ENCODE measurements at places on chromosomes 11 and 22. TPM values are rescaled to one million over a fixed set of nuclear protein-coding genes. Genes with fewer than 3 reads are reported as not detected.

DNA sequence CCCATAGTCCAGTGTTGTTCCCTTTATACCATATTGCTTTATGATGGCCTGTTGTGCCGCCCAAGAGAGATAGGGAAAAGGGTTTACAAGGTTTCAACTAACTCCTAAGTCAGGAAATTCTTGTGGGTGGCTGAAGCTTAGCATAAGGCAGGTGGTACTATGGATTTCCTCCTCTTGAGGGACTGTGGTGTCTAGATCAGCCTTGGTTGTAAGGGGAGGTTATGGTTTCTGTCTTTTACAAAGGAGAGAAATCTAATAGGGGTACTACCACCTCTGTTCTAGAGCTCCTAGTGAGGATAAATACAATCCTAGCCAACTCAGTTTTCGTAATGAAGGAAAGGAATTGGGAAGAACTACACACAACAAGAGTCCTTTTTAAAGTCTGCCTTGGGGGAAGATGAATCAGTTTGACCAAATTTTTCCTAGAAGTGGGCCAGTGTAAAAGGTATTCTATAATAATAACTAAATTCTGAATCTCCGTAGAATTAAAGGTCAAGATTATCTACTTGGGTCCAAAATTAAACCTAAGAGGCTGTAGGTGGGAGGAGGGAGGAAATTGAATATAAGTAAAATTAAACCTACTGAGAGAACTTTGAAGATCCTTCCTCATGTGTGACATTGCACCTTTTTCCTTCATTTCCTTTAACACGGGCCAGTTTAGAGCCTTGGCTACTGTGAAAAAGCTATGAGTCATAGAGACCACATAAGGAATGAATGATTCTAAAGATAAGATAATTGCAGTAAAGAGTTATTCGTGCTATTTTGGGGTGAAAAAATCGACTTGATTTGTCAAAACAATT lies 17.2 kb downstream of the DLAT start:
- no peak overlapping the region for H3K4me3 ChIP-seq
- peaks cover 74% of the 10 kb centered on the region for H3K36me3 ChIP-seq
- no peaks in the 10 kb centered on the region for H3K27me3 ChIP-seq
- H3K4me1 ChIP-seq = no peaks in the 10 kb centered on the region

DNA sequence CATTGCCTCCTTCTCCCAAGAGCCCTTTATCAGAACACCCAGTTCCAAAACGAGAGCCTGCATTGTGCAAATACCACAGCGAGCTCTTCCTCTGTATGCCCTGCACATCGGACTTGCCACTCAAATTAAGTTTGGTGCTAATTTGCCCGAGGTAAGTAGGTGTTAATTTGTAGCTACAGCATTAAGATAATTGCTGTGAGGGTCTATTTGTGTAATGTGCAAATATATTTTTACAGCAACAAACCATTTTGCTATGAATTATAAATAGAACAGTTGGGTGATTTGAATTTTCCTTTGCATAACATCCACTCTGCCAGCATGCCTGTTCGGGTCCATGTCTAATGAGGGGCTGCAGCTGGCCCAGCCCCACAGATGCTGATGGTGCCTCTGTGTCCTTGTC lies 8.1 kb downstream of the ARHGAP8 start:
- no peaks in the 10 kb centered on the region for H3K36me3 ChIP-seq
- DNase-seq = no peak
- no peaks in the 10 kb centered on the region for H3K27me3 ChIP-seq
- no peak overlapping the region for H3K27ac ChIP-seq

GRCh38 chr22:30291058-30291892 lies 2.0 kb upstream of the CASTOR1 start:
- DNase-seq = peak; percentile 94
- H3K27ac ChIP-seq = peak overlapping the region; percentile 92
- H3K4me1 ChIP-seq = peaks cover 69% of the 10 kb centered on the region

DNA sequence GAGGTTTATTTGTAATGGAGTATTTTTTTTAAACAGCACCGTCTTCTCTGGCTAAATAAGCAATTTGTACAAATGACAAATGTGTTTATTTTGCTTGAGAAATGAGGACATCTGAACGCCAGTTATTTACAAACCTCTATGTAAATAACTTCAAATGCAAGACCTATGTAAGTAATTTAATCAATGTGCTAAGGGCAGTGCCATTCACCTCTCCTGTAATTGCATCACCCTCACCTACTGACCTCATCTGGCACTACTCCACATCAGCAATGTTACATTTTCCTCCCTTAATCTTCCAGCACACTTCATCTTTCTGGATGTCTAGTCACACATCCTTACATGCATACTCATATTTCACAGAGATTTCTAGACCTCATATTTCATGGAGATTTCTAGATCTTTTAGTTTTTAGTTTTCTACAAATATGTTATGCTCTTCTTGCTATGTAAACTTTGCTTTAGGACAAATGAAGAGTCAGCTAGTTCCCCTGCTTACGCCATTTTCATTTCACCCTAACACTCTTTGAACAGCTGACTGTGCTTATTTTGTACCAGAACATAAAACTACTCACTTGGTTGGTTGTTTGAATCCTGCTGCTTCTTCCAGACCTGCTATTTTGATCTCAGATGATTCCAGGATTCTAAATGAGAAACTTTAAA lies 238.6 kb downstream of the GRM5 start:
- H3K4me1 ChIP-seq = no peaks in the 10 kb centered on the region
- DNase-seq = no peak
- H3K27me3 ChIP-seq = no peaks in the 10 kb centered on the region
- no peak overlapping the region for H3K4me3 ChIP-seq
- H3K36me3 ChIP-seq = no peaks in the 10 kb centered on the region

- H3K27ac ChIP-seq = no peak overlapping the region
- DNase-seq = no peak
These were observed 129.7 kb downstream of the LDLRAD3 start for GRCh38 chr11:36073411-36074203.

DNA sequence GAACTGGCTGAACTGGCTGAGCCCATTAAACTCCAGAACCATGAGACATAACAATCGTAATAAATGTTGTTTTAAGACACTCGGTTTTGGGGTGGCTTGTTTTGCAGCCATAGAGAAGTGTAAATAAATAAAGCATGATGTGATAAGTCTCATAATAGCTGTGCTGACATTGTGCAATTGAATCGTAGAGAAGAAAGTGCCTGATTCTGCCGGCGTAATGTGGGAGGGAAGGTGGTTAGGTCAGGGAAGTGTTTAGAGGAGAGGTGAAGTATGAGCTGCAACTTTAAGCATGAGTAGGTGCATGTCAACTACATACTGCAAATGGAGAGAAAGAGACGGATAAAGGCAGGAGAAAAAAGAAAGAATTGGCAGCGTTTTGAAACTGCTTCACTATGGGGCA lies 217.1 kb downstream of the BLID start:
- no peaks in the 10 kb centered on the region for H3K27me3 ChIP-seq
- no peaks in the 10 kb centered on the region for H3K36me3 ChIP-seq
- H3K27ac ChIP-seq = no peak overlapping the region
- H3K4me3 ChIP-seq = no peak overlapping the region

DNA sequence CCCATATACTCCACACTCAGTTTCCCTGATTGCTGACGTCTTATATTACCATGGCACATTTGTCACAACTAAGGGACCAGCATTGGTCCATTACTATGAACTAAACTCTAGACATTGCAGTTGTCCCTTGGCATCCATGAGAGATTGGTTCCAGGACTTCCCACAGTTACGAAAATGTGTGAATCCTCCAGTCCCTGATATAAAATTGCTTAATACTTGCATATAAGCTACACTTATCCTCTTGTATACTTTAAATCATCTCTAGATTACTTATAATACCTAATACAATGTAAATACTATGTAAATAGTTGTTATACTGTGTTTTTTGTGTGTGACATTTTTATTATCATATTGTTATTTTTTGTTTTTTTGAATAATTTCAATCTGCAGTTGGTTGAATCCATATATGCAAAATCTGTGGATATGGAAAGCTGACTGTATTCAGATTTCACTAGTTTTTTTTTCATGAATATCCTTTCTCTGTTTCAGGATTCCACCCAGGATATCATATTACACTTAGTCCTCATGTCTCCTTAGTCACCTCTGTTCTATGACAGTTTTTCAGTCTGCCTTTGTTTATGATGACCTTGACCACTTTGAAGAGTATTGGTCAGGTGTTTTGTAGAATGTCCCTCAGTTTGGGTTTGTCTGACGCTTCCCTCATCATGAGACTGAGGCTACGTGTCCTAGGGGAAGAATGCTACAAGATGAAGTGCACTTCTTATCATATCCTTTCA lies 55.3 kb downstream of the INSC start:
- H3K27me3 ChIP-seq = no peaks in the 10 kb centered on the region
- no peak overlapping the region for H3K27ac ChIP-seq
- no peak for DNase-seq
- no peaks in the 10 kb centered on the region for H3K4me1 ChIP-seq
- H3K36me3 ChIP-seq = no peaks in the 10 kb centered on the region

DNA sequence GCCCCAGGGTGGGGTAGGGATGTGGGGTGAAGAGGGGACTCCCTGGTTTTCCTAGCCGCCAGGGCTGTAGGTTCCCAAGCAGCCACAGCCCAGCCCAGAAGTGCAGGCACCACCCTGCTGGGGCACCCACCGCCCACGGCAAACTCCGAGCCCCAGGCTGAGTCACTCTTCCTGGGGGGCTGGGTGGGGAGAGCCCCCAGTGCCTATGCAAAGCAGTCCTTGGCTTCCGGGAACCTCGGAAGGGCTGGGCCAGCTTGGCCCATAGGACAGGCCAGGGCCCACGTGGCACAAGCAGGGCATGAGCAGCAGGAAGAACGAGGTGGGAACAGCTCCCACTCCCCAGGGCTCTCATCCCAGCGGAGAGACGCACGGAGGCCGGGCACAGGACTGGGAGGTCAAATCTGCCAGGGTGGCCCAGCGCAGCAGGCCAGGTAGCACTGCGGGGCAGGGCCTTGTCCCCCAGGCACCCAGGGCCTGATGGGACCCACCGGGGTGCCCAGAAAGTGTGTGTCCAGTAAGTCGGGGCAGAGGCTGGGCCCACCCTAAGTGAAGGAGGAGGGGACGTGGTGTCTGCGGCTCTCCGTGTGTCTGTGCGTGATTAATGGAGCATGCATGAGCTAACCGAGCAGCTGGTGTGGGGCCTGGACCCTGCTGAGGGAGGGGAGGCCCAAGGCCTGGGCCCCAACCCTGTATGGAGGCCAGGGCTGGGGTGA lies 4.6 kb upstream of the IL17REL start:
- H3K4me3 ChIP-seq = no peak overlapping the region
- no peaks in the 10 kb centered on the region for H3K36me3 ChIP-seq

DNA sequence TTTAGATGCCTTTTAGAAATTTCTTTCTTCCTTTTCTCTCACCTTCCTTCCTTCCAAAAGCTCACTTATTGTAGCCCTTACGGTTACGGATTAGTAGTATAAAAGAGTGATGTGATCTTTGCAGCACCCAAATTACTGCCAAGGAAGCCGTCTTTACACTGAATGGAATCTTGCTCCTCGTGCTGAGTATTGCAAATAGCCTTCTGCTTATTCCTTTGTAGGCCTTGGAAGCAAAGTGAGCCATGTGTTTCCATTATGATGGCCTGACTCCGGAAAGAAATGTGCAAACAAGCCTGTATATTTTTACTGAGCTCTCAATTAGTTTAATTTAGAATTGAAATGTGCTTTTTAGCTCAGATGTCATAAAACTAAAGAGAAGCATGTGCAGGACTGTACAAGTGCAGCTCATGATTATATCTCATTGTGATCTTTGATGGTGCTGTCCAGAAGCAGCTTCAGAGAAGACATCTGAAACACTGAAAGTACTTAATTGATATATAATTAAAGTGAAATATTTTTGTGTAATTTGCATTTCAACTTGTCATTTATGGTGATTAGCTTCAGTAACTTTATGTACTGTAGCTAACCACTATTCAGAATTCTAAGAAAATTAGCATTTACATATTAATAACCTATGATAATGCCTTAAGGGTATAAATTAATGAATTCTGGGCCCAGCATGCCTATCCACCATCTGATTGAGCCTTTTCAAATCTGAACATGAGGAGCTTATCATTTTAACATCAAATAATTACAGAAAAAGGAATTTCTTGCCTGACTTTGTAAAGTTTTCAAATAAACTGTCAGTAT lies 129.3 kb downstream of the GRIA4 start:
- no peak overlapping the region for H3K27ac ChIP-seq
- H3K4me1 ChIP-seq = no peaks in the 10 kb centered on the region
- no peaks in the 10 kb centered on the region for H3K27me3 ChIP-seq

- H3K27ac ChIP-seq = no peak overlapping the region
- H3K4me3 ChIP-seq = no peak overlapping the region
- no peaks in the 10 kb centered on the region for H3K36me3 ChIP-seq
- no peak for DNase-seq
- peaks cover 44% of the 10 kb centered on the region for H3K27me3 ChIP-seq
These were observed 154.6 kb downstream of the GRIK4 start for GRCh38 chr11:120666121-120666639.

DNA sequence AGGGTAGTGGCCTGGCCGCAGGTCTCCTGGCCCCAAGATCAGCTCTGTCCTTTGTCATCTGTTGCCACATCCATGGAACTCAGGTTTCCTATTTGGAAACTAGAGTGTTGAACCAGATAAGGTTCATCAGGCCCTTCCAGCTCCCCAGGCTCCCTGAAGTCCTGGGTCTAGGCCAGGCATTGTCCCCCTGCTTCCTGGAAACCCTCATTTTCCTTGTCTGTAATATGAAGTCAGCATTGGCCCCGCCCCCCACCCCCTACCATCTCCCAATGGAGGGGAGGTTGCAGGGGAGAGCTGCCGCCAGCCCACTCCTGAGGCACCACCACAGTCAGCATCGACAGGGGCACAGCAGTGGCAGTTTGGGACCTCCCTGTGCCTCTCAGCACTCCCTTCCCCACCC lies 9.0 kb upstream of the MS4A10 start:
- DNase-seq = no peak
- H3K27me3 ChIP-seq = no peaks in the 10 kb centered on the region
- no peak overlapping the region for H3K27ac ChIP-seq
- H3K36me3 ChIP-seq = no peaks in the 10 kb centered on the region

GRCh38 chr22:27873472-27873871 lies 45.6 kb downstream of the PITPNB start:
- H3K27ac ChIP-seq = peak overlapping the region; percentile 4
- peaks cover 30% of the 10 kb centered on the region for H3K36me3 ChIP-seq
- no peak overlapping the region for H3K4me3 ChIP-seq
- peaks cover 35% of the 10 kb centered on the region for H3K4me1 ChIP-seq

DNA sequence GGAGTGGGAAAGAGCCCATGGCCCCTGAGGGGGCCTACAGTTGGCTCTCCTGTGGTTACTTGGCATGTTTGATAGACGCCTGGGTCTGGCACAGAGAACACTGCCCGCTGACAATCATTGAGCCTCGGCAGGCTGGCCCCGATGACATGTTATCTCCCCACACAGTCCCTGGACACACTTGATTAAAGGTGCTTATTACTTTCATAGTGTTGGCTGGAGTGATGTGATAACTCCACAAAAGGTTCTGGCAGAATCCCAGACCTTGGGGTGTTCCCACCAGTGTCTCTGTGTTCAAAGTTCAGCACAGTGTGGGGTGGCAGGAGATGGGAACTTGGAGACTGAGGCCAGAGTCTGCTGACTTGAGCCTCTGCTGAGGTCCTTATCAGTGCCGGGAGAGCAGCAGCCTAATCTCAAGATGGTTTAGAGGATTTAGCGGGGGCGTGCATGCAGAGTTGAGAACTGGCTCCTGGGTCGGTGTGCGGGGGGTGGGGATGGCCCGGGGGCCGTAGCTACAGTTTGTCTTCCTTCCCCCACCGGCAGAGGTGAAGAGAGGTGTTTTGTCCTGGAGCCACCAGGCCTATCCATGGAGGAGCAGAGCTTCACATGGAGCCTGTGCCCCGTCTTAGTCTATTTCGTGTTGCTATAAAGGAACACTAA lies 22.5 kb downstream of the PARVB start:
- H3K27me3 ChIP-seq = no peaks in the 10 kb centered on the region
- no peak overlapping the region for H3K27ac ChIP-seq
- DNase-seq = no peak
- H3K4me1 ChIP-seq = peaks cover 17% of the 10 kb centered on the region
- H3K4me3 ChIP-seq = no peak overlapping the region
- H3K36me3 ChIP-seq = no peaks in the 10 kb centered on the region

Gene DDIAS
- total RNA-seq = 3.0 TPM

Gene OR56A3
- total RNA-seq = not detected
